GDM1 (cell line): ENCODE measurements at places on chromosomes 12 and 14.

GRCh38 chr12:51419425-51420193 lies 5.0 kb upstream of the SLC4A8 start:
- DNase-seq = no peak

GRCh38 chr12:14986449-14986848 lies 13.6 kb downstream of the PDE6H start:
- no peak for DNase-seq

- DNase-seq = no peak
Measured at GRCh38 chr14:59044707-59045106, 143.8 kb upstream of the DAAM1 start.

GRCh38 chr14:102437997-102438915 lies 71.3 kb downstream of the ANKRD9 start:
- peak; percentile 46 for DNase-seq

- DNase-seq = no peak
Measured at GRCh38 chr12:6187948-6188793, 12.0 kb upstream of the CD9 start.

DNA sequence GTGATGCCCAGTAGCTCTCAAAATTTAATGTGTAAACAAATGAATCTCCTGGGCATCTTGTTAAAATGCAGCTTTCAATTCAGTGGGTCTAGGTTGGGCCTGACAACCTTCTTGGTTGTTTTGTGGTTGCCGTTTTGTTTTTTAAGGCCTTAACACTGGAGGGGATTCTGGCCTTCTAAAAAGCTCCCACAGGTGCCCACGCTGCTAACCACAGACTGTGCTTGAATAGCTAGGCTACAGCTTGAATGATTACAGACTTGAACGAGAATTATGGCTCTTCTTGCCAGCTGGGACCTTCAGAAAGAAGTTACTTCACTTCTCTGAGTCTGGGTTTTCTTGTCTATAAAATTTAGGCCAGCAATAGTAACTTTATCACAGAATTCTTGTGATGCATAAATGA lies 1.3 kb upstream of the FLVCR2 start:
- DNase-seq = no peak

- no peak for DNase-seq
Measured at GRCh38 chr12:66302827-66303169, 505 bp downstream of the HELB start.

- no peak for DNase-seq
Measured at GRCh38 chr12:128867466-128867865, 14.2 kb downstream of the GLT1D1 start.

DNA sequence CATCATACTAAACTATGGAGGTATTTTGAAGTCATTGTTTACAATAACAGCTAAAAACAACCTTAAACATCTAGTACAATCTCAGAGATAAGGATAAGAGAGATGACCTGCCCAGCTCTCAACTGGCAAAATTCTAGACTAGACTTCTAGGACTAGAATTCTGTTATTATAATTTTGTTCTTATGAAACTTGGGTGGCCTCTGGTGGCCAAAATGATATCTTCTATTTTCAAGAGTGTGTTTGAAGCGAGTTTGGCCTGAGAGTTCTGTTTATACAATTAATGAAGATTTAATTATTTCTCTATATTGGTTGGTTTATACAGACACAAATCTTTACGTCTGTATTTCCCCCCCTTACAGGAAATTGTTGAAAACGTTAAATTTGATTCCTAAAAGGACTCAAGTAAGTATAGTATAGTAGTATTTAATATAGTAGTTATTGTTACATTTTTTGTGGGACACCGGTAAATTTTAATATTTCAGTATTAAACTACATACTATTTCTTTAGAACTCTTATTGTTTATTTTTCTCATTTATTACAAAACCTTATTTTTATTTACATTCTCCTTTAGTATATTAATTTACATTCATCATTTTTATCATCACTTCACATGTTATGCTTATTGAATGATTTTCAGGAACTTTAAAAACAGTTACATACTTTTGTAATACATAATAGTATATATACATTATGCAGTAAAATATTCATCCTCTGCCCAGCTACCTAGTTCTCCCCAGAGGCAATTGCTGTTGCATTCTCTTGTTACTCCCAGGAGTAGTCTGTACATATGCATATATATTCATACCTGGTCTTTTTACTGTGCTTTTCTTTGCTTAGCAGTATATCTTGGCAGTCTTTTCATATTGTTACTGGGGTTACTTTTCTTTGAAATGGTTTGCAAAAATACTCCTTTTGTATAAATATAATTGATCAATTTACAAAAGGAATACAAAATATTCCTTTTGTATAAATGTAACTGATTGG lies 6.6 kb downstream of the PPHLN1 start:
- DNase-seq = no peak

DNA sequence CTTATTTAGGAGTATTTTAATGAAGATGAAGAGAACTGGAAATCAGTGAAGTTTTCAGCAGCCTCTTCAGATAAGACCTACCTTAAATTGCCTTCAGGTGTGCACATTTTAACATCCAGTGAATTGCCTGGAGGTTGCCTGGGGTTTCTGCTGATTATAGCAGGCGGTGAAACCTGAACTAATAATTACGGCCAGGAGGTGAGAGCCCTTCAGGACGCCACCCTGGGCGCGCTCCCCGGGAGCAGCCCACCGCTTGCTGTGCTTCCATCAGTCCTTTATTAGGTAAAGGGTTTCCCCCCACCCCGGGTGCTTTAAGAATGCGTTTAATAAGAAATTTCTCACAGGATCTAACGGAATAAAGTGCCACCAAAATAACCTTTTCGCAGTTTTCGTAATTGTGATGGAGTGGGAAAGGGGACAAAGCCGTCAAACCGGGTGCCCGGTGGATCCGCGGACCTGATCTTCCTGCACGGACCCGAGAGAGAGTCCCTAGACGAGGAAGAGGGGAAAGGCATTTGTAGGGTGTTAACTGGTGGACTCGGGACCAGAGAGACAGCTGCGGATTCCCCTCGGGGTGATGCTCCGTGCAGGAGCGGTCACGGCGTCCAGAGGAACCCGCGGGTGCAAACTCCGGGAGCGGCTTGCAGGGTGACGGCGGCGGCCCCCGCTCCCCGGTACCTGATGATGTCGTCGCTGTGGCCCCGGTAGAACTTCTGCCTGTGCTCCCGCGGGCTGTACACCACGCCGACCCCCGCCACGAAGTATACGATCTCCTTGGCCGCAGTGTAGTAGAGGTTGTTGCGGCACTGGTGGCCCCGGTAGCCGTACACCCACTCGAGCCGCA lies 902 bp downstream of the EML5 start:
- no peak for DNase-seq

DNA sequence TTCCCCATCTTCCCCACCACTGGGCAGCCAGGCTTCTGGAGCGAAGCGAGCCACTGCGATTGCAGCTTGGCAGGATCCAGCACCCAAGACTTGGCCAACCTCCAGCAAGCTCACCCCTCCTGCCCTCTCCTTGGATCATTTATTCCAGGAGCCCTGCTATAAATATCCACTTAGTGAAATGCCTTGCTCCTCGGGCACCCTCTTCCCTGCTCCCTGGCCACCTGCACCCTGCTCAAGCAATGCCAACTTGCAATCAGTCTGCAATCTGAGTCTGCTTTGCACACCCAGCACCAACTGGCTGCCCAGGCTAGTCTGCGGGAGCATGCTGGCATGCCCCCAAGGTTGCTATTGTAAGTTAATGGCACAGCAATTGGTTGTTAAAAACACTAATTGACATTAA lies 666.0 kb downstream of the MED13L start:
- DNase-seq = no peak

DNA sequence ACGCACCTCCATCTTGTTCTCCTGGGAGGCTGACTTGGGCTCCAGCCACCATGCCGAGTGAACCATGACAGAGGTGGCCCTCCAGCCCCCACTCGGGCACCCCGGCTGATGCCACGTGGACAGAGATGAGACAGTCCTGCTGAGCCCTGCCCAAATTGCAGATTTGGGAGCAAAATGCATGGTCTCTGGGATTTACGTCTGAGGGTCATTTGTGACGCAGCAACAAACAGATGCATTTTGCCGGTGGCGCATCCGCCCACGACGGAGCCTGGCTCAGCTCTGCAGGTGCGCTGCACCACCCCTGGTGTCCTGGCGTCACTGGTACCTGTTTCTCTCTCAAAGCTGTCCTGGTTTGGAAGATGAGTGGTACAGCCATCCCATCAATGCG lies 31.1 kb upstream of the INF2 start:
- DNase-seq = no peak

GRCh38 chr12:58919231-58920101 lies 838 bp downstream of the LRIG3 start:
- no peak for DNase-seq

GRCh38 chr12:124481257-124481750 lies 86.1 kb downstream of the NCOR2 start:
- DNase-seq = no peak

DNA sequence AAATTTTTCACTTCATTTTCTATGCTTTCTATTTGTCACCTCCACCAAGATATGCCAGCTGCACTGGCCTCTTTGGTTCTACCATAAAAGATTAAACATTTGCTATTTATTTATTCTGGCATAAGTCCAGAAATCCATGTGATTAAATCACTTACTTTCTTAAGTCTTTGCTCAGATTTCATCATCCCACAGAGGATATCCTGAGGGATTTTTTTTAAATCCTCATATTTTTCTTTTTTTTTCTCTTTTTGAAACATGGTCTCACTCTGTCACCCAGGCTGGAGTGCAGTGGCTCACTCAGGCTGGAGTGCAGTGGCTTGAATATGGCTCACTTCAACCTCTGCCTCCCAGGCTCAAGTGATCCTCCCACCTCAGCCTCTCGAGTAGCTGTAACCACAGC lies 645.4 kb upstream of the ATXN7L3B start:
- no peak for DNase-seq

GRCh38 chr12:58540480-58541299 lies 379.6 kb downstream of the LRIG3 start:
- peak; percentile 29 for DNase-seq

- no peak for DNase-seq
Measured at GRCh38 chr12:65343801-65344200, 65.3 kb downstream of the MSRB3 start.

- no peak for DNase-seq
Measured at GRCh38 chr14:49017447-49017846, 568.7 kb downstream of the RPS29 start.

DNA sequence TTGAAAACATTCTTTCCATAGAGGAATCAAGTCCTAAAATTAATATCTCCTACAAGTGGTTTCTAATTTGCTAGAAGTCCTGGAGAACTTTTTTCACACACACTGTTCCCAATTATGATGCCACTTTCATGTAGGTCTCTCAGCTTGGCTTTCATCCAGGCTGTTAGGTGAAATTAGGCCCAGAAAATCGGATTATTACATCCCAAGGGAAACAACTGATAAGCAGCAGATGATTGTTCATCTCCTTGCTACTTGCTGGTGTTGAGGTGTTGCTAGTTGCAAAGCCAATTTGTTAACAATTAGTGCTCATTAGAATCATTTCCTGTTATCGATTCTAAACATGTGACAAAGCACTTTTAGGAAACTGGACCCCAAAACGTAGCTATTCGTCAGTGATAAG lies 248.0 kb downstream of the PDZRN4 start:
- DNase-seq = no peak

DNA sequence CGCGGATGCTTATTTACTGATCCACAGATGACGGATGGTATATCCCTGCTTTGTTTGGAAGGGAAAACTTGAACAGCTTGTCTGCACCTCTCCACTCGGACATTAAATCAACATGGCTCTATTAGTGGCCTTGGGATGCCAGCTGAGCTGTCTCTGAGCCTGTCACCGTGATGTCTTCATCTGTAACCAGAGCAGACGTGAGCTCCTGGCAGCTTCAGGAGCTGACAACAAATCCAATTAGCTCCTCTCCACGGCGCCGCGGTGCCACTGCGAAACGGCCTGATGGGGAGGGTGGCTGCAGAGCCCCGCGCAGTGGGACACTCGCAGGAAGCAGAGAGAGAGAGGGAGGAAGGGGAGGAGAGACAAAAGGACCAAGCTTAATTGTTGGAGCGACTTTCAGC lies 112.3 kb downstream of the PAPOLA start:
- DNase-seq = no peak

GRCh38 chr14:24712909-24713308 lies 78.9 kb upstream of the GZMB start:
- DNase-seq = no peak

GRCh38 chr14:23378612-23379220 lies 1.9 kb downstream of the CMTM5 start:
- DNase-seq = no peak

DNA sequence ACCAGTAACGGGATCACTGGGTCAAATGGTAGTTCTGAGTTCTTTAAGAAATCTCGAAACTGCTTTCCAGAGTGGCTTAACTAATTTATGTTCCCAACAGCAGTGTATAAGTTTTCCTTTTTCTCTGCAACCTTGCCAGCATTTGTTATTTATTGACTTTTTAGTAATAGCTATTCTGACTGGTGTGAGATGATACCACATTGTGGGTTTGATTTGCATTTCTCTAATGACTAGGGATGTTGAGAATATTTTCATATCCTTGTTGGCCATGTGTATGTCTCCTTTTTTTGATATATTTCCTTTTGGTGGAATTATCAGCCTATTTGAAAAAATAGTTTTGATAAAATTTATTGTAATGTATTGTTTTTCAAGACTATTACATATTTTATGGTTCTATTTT lies 701.2 kb upstream of the FBXO33 start:
- DNase-seq = no peak
